GM13977 (cell line): ENCODE measurements at places on chromosomes 4 and X.

DNA sequence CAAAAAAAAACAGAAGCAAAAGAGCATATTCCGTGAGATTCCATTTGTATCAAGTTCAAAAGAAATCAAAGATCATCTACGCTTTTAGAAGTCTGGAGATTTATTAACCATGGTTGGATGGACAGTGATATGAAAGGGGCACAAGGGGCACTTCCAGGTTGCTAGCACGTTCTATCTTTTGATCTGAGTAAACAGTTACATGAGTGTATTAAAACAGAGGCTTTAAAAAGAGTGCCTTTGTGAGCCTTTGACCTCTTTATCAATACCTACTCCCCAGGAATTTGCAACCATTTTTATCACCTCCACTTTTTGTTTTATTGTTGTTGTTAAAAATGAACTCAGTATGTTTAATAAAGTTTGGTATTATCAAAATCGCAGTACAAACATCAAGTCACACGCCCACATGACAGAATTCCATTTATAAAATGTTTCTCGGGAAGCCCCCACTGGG lies 72.4 kb upstream of the UCP1 start:
- DNase-seq, result no peak

GRCh38 chr4:145097331-145097820 lies 620 bp downstream of the ANAPC10 start:
- no peak for DNase-seq

DNA sequence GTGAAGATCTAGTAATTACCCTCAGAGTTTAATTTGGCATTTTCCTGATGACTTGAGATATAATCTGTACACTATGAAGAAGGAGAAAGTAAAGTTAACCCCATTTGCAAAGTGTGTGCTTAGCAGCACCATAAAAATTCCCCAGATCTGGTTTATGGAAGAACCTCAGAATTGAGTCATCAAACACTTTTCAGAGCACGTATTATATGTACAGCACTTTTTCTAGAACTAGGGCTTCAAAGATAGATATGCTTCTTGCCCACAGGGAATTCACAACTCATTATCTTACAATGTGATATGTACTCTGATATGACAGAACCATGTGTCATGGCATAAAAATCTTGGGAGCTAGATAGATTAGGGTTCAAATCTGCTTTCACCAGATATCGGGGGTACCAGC lies 150.9 kb downstream of the SLC10A7 start:
- DNase-seq, result no peak

DNA sequence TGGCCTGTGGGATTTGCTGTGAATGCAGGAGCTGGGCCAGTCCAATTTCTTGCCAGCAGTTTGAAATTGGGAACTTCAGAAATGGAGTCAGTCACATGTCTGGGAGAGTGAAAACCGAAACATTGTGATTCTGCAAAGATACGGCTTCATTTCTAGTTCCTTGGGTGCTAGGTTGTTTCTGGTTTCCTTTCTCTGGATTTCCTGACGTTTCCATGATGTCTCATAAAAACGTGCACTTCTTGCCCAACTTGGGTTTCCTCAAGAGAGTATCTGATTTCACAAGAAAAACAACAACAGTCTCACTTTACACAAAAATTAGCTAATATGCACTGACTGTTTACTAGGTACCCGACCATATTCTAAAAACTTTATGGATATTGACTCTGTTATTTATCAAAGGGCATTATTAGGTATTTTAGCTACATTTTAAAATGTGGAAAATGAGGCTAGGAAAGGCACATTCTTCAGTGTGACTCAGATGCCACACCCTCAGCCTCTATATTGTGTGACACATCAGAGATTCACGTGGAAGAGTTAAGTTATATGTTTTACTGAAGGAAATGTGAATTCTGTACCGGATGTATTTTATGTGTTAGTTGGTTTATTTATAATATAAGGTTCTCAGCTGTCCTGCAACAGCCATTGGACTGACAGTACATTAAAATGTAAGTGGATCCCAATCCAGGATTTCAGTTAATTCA lies 225.0 kb upstream of the PUDP start:
- DNase-seq, result no peak

DNA sequence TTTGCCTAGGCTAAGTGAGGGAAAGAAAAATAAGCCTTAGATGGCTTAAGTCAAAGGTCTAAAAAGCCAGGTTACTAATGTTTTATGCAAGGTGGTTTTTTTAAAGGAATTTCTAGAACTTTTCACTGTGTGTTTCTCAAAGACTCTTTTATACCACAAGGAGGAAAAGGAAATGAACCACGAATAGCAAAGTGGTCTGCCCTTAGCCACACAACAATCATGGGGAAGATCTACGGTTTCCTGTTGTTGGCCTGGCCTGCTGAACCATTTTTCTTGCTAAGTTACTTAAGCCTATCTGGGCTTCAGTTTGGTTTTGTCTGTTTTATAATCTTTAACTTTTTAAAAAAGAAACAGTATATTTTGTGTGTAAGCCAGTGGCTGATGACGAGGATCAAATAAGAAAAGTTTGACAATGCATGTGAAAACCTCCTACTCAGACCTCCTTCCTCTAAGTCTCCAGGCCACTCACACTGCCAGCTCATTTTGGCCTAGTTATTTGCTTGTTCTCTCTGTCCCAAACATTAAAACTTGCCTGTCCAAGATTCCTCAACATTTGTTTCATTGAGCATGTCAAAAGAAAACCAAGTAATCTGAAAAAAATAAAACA lies 56.7 kb upstream of the COL25A1 start:
- DNase-seq, result no peak

DNA sequence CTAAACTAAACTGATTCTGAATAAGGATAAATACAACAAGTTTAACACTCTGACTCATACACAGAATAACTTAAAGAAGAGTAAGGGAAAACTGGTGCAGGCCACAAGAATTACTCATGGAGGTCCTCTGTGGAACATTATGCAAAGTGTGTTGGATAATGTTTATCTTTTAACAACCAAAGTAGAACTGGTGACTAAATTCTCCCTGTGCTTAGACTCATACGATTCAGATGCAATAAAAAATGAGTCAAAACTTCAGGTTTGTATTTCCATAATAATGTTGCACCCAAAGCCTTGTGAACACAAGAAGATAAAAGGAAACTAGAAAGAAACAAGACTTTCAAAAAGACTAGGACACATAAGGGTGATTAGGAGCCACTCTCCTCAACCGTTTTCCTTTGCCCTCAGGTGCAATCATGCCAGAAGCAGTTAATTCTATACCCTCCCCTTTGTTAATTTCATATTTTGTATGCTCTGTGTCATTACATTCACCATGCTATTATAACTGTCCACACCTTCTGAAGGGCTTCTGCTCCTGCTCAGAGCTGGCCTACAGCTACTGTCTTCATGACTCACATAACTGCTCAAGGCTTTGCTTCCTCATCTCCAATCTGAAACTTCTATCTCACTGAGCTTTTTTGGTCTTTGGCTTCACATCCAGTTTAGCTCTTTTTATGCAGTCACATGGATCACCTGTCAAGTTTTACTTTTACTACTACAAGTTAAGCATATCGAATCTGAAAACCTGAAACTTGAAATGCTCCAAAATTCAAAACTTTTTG lies 60.2 kb downstream of the KCNIP4 start:
- DNase-seq, result no peak

DNA sequence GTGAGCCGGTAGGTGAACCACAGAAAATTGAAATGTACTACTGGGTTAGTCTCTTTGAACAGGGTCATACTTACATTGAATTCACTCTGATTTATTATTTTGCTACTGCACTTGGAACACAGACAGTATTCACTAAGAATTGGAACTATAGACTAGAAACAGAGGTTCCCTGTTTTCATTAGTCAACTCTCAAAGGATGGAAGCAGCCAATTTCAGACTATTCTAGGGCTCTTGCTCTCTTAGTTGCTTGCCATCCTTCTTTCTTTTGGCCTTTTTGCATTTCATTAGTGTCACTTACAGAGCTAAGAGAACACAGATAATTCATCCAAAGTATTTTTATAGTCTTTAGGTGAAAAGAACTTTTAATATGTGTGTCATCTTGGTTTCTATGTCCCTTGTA lies 52.6 kb downstream of the SHROOM3 start:
- DNase-seq, result no peak
